ENCODE measurements at places on chromosomes 1 and 21. TPM values are rescaled to one million over a fixed set of nuclear protein-coding genes. Genes with fewer than 3 reads are reported as not detected.
A peak's percentile ranks its signal among the peaks of the same experiment; 100 is the strongest.

GRCh38 chr21:46188226-46189212 is 4.3 kb upstream of the SPATC1L start:
- peak; percentile 47 for DNase-seq

- no peak for DNase-seq
These were observed 17.3 kb upstream of the EFNA1 start for GRCh38 chr1:155110381-155110780.

- peak; percentile 97 for DNase-seq
These were observed 298.6 kb downstream of the PTPRC start for GRCh38 chr1:198937231-198938031.

The VAV3 gene
- 4.7 TPM for total RNA-seq

Measured in renal cortical epithelial cell (primary cell).